ENCODE measurements at places on chromosomes 1 and 21. TPM values are rescaled to one million over a fixed set of nuclear protein-coding genes. Genes with fewer than 3 reads are reported as not detected.

DNA sequence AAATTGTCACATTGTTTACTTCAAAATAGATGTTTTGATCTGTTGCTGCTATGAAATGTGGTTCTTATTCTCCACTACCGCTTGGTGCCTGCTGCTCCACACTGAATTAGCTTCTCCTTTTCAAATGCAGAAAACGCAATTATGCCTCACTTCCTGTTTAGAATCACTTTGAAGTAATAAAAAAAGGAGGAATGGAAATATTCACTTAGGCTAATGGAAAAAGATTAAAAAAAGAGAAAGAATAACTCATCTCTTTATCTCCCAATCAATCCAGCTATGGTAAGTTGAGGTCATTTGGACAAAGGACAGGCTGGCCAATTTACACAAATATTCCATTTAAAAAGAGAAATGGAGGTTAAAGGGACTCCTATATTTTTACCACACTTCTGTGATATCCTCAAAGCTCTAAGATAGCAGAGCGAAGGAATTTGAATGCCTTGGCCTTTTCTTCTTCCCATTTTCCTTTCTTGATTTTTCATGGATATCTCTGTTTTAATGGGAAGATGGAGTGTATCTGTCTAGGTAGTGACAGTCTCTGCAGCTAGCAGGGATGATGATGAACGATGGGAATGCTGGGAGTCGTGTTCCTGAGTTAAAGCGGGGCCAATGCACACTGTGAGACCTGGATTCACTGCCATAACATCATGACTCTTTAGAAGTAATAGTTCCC is 35.7 kb downstream of the RGS5 start:
- no peak for DNase-seq
- H3K27me3 ChIP-seq, result no peaks in the 10 kb centered on the region
- H3K36me3 ChIP-seq, result no peaks in the 10 kb centered on the region
- H3K27ac ChIP-seq, result no peak overlapping the region
- no peak overlapping the region for H3K4me3 ChIP-seq

DNA sequence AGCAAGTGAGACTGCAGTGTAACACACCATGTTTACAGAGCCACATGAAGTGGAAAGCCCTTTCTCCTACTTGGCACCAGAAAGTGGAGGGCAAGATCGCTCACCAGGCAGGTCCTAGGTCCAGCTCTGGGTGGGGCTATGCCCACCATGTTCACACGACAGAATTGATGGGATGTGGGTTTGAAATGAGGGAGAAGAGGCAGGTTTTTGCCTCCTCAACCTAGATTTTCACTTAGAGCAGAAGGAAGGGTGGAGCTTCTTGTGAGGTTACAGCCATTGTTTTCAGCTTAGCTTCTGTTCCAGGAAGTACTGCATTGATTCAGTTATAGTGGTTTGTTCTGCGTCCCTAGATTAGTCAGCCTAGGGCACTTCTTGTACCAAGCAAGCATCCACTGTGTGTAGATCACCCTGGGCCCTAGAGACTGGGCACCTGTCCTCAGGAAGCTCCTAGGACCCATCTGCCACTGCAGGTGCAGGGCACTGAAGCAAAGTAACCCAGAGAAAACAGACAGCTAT is 2.3 kb downstream of the CD53 start:
- H3K36me3 ChIP-seq, result no peaks in the 10 kb centered on the region
- no peak for DNase-seq
- no peak overlapping the region for H3K4me3 ChIP-seq
- H3K4me1 ChIP-seq, result no peaks in the 10 kb centered on the region

GRCh38 chr1:212974711-212975110 is 24.4 kb downstream of the VASH2 start:
- H3K36me3 ChIP-seq, result no peaks in the 10 kb centered on the region
- peaks cover 5% of the 10 kb centered on the region for H3K4me1 ChIP-seq
- no peak overlapping the region for H3K4me3 ChIP-seq
- no peak overlapping the region for H3K27ac ChIP-seq
- H3K27me3 ChIP-seq, result no peaks in the 10 kb centered on the region
- no peak for DNase-seq

GRCh38 chr1:172893146-172893841 is 157.4 kb downstream of the TNFSF18 start:
- no peak overlapping the region for H3K4me3 ChIP-seq
- H3K36me3 ChIP-seq, result no peaks in the 10 kb centered on the region
- no peak for DNase-seq

DNA sequence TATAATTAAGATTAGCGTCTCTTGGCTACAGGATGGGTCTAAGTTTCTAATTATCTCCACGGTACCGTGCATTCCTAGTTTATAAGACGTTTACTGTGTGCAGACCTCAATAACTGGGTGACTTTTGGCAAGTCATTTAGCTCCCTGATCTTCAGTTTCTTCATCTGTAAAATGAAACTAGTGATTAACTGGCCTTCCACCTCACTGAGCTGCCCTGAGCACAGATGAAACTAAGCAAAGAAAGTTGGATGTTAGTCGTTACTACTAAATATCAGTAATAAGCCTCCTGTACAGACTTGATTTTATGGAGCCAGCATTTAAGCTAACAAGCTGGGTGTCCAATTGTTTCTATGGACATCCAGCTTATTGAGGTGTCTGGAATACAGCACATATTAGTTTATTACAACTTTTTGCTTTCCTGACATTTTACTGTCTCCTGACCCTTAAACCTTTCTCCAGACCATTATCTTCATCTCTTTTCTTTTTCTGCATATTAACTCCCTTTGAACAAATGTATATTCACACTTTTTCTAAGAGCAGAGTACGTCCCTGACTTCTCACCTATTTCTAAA is 1.1 kb downstream of the CR2 start:
- no peaks in the 10 kb centered on the region for H3K36me3 ChIP-seq
- H3K4me1 ChIP-seq, result peaks cover 5% of the 10 kb centered on the region
- no peak overlapping the region for H3K27ac ChIP-seq
- H3K4me3 ChIP-seq, result peak overlapping the region; percentile 58

DNA sequence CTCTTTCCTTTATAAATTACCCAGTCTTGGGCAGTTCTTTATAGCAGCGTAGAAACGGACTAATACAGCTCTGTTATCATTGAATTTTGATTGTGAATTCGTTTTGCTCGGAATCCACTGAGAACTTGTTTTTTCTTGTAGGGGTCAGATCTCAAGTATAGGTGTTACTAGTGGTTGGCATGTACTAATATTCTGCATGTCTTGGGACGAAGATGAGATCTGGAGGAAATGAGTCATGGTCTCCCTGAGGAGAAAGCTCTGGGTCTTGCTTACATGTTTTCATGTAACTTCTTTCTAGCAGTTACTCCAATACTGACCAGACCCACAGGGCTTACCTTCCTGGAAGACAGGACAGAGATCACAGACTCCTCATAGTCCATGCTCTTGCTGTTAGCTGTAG is 30.3 kb downstream of the ZSCAN20 start:
- H3K4me3 ChIP-seq, result no peak overlapping the region
- no peaks in the 10 kb centered on the region for H3K27me3 ChIP-seq
- DNase-seq, result no peak
- no peak overlapping the region for H3K27ac ChIP-seq

- peaks cover 2% of the 10 kb centered on the region for H3K4me1 ChIP-seq
- H3K27ac ChIP-seq, result no peak overlapping the region
- no peaks in the 10 kb centered on the region for H3K36me3 ChIP-seq
- H3K4me3 ChIP-seq, result no peak overlapping the region
- no peak for DNase-seq
Observed at GRCh38 chr1:56448529-56449300, 130.6 kb downstream of the PLPP3 start.

GRCh38 chr1:40162753-40163441 is 1.7 kb downstream of the RLF start:
- DNase-seq, result no peak
- peak overlapping the region; percentile 81 for H3K4me3 ChIP-seq
- H3K36me3 ChIP-seq, result no peaks in the 10 kb centered on the region
- H3K4me1 ChIP-seq, result peaks cover 26% of the 10 kb centered on the region

DNA sequence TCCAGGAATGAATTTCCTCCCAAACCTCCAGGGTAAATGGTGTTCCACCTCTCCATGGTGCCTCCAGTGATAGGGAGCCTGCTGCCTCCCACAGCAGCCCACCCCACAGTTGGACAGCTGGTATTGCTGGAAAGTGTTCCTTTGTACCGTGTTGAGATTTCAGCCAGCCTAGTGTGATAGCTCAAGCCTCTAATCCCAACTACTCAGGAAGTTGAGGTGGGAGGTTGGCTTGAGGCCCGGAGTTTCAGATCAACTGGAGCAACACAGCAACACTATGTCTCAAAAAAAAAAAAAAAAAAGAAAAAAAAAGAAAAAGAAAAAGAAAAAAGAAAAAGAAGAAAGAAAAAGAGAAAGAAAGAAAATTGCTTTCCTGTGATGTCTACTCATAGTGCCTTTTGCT is 96.1 kb downstream of the CHD1L start:
- H3K27me3 ChIP-seq, result no peaks in the 10 kb centered on the region
- H3K27ac ChIP-seq, result no peak overlapping the region
- H3K4me3 ChIP-seq, result no peak overlapping the region
- peaks cover 15% of the 10 kb centered on the region for H3K4me1 ChIP-seq
- H3K36me3 ChIP-seq, result no peaks in the 10 kb centered on the region
- DNase-seq, result no peak

DNA sequence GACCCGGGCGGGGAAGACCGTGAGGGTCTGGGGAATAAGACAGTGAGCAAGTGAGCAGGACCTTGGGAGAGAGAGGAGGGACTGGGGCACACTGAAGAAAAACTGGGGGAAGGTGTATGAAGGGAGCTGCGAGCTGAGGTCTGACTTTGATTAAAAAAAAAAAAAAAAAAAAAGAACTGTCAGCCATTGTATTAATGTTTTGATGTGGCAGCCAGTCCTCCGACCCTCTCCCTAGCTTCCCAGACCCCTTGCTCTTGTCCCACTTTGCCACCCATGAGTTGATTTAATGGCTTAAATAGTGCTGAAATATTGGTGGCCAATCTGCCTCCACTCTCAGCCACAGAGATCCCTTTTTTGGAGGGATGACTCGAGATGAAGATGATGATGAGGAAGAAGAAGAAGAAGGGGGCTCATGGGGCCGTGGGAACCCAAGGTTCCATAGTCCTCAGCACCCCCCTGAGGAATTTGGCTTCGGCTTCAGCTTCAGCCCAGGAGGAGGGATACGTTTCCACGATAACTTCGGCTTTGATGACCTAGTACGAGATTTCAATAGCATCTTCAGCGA is 652 bp downstream of the HAX1 start:
- DNase-seq, result no peak
- no peak overlapping the region for H3K27ac ChIP-seq
- H3K4me1 ChIP-seq, result no peaks in the 10 kb centered on the region
- H3K4me3 ChIP-seq, result peak overlapping the region; percentile 94

DNA sequence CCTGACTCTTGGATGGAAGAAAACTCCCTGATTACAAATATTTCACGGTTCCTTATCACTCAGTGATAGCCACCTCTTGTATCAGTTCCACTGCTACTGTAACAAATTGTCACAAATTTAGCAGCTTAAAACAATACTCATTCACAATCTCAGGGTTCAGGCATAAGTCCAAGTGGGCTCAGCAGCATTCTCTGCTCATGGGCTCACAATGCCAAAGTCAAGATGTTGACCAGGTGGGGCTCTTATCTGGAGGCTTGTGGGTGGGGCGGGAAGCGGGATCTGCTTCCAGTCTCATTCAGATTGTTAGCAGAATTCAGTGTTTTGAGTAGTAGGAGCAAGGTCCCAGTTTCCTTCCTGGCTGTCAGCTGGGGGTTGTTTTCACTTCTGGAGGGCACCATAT is 137.3 kb upstream of the FAM78B start:
- no peak overlapping the region for H3K4me3 ChIP-seq
- peaks cover 11% of the 10 kb centered on the region for H3K4me1 ChIP-seq
- no peak for DNase-seq
- H3K27ac ChIP-seq, result no peak overlapping the region
- H3K36me3 ChIP-seq, result no peaks in the 10 kb centered on the region

DNA sequence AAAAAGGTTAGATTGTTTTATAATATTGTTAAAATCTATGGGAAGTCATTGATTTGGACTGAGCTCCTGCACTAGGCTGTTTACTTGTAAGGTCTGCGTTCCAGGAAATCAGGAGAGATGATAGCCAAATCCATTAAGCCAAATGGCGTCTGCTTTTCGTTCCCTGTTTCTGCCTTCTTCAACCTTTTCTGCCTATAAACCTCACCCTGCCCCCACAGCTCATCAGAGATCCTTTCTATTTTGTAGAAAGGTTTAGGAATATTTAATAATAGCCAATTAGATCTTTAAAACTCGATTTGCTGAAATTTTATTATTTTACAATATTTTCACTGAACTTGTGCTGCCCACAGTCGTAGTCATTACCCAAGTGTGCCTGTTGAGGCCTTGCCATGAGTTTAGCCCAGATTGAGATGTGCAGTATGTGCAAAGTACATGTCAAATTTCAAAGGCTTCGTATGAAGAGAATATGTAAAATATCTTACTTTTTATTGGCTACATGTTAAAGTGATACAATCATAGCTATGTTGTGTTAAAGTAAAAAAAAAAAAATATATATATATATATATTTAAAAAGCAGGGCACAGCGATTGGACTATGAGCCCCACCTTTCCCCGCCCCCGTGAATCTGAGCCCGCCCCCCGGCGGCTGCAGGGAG is 444 bp upstream of the IARS2 start:
- peaks cover 14% of the 10 kb centered on the region for H3K4me1 ChIP-seq
- no peaks in the 10 kb centered on the region for H3K27me3 ChIP-seq
- H3K27ac ChIP-seq, result no peak overlapping the region
- H3K36me3 ChIP-seq, result peaks cover 7% of the 10 kb centered on the region
- peak overlapping the region; percentile 71 for H3K4me3 ChIP-seq
- no peak for DNase-seq

MYBPH gene
- not detected for total RNA-seq

AGT gene
- total RNA-seq, result 0.15 TPM

SH3BP5L gene
- total RNA-seq, result 9.6 TPM

B3GALT5 gene
- total RNA-seq, result 1.3 TPM

SNX7 gene
- total RNA-seq, result 33.9 TPM

KRTAP10-11 gene
- not detected for total RNA-seq

S100A2 gene
- not detected for total RNA-seq

WNT9A gene
- total RNA-seq, result 2.7 TPM

PIGK gene
- 16.9 TPM for total RNA-seq

TMCC2 gene
- 12.1 TPM for total RNA-seq

FGR gene
- total RNA-seq, result not detected

TMPRSS15 gene
- total RNA-seq, result not detected

LHX8 gene
- total RNA-seq, result not detected

OVAAL gene
- not detected for total RNA-seq

ITLN1 gene
- total RNA-seq, result not detected
